ENCODE measurements at places on chromosomes 4 and X. TPM values are rescaled to one million over a fixed set of nuclear protein-coding genes. Genes with fewer than 3 reads are reported as not detected.

DNA sequence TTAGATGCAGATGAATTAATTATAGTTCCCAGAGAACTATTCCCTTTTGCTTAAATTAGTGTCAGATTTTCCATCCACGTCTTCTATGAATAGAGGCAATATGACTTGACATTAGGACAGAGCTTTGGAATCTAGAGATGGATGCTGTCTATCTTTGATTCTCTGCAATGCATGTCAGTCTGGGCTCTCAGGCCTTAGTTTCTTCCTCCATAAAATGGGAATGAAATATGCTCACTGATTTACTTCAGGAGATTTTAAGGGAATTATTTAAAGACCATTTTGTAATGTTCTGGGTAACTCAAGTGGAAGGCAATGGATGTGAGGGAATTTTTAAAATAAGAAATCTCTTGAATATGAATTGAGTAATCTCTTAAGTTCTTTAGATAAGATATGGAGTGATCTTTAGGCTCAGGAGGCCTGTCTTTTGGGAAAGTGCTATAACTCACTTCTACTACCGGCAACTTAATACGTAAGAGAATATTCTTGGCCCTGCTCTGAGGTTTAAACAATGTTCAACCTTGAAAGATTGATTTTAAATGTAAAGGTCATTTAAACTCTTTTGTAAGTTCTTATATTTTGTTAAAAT is 29.0 kb downstream of the MGST2 start:
- no peak for DNase-seq

NLGN3 gene
- polyA plus RNA-seq: under 0.01 TPM

- DNase-seq: no peak
These were observed 1.3 kb downstream of the NCAPG start for GRCh38 chr4:17812125-17812524.

CSN1S1 gene
- polyA plus RNA-seq: not detected

GRCh38 chrX:10174810-10175209 is 18.0 kb downstream of the CLCN4 start:
- DNase-seq: no peak

Data from sigmoid colon (tissue), 7 donors.